ENCODE measurements at places on chromosomes 7 and 10.

DNA sequence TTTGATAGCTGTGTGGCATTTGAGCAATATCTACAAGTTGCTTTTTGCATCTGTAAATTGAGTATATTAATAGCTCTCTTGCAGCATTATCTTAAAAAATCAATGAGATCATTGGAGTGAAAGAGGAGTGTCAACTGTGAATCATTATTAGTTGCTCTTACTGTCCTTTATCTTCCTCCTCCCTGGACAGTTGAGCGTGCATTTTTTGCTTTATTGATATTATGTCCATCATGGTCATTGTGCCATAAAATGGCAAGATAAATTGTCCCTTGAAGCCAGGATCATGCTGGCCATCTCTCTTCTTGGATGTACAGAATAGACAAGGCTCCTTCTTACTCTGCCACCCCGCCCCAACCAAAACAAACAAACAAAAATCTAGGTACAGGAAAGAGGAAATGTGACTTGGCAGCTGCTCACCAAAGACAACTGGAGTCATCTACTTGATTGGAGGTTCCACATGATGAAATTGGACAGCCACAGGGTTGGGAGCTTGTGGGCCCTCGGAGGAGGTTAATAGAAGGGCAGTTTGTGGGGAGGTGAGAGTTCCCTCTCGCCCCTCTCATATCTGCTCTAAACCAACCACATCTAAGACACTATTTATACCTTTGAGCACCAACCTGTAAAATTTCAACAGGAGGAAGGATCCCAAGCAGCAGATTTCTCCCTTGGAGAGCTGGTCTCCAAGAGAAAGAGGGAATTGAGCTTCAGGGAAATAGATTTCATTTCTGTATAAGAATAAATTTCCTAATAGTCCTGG lies 252.7 kb downstream of the SKIDA1 start:
- DNase-seq: no peak

GRCh38 chr10:102453502-102453901 lies 2.2 kb upstream of the C10orf95 start:
- no peak for DNase-seq

DNA sequence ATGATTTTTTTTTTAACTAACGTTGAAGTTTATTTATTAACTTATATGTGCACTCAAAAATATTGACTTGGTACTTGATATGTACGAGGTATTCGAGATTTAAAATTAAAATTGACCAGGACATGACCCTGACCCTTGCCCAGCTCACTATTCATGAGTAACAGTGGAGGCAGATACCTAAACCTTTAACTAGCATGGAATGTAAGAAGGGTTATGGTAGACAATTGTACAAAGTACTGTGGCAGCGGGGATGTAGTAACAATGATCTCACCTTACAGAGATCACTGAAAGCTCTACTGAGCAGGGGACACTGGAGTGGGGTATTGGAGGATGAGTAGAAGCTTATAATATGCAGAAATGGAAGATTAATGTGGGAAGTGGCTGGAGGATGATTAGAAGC lies 60.8 kb downstream of the ADRA2A start:
- no peak for DNase-seq

- DNase-seq: peak; percentile 61
Measured at GRCh38 chr10:75402486-75403143, 1.1 kb upstream of the ZNF503 start.

DNA sequence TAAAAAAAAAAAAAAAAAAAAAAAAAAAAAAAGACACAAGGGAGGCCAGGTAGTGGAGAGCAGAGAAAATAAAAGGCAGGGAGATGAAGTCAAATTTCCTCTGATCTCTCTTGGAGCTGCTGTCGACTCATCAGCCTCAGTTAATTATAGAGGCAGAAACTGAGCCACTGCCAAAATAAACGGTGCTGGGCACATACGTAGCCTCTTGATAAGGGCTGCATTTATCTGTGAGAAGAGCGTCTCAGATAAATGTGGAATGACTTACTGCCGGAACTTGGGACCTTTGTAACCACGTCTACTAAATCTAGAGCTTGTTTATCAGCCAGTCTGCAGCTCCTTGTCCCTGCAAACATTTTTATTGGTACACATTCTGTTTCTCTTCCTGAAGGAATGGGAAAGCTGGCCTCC lies 162.3 kb downstream of the BAMBI start:
- DNase-seq: no peak

DNA sequence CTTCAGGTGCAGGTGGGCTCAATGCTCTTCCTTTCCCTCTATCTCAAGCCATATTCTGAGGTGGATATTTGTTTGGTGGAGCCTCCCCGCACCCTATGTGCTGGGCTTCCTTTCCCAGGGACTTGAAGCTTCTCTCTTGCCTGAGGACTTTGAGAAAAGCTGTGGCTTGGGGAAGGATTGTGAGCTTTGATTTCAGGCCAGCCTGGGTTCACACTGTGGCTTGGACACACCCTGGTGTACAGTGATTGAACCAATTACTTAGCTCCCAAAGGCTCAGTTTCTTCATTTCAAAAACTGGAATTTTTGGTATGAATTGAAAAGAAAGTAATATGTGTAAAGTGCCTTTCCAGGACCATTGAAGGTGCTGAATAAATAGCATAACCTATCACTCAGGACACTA lies 224.5 kb upstream of the GLI3 start:
- DNase-seq: no peak

DNA sequence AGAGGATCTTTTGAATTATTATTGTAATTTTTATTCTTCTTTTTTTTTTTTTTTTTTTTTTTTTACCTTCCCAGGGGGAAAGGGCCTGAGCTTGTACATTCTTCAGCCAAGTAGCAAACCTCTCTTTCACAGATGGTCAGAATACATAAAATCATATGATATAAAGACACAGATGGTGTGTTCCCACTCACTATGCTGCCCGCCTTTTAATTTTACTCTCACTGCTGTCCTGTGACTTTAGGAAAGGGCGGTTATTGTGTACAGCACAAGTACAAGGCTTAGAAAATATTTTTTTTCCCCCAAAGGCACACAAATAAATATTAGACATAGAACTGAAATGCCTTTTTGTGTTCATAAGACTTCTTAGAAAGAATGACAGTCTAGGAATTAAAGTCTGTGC lies 213.6 kb downstream of the RPS24 start:
- no peak for DNase-seq

DNA sequence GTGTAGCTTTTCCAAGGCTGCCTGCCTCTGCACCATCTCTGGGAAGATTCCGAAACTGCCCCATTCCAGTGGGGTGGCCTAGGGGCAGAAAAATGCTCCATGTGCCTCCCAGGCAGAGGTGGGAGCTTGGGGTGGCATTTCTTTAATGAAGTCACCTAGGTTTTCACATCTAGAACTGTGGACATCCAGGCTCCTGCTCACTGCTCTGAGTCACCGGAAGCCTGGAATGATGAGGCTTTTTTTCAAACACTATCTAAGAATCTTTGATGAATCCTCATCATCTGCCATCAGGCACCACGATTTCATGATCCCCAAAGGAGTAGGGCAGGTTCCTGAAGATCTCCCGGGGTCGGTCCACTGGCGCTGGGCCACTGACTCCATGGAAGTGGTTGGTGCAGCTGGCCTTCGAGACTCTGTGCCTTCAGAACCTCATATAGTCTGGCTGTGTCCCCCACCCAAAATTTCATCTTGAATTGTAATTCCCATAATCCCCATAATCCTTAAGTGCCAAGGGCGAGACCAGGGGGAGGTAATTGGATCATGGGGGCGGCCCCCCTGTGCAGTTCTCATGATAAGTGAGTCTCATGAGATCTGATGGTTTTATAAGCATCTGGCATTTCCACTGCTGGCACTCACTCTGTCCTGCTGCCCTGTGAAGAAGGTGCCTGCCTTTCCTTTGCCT lies 37.1 kb downstream of the MTURN start:
- DNase-seq: no peak

GRCh38 chr10:49106451-49106850 lies 8.9 kb downstream of the VSTM4 start:
- DNase-seq: no peak

DNA sequence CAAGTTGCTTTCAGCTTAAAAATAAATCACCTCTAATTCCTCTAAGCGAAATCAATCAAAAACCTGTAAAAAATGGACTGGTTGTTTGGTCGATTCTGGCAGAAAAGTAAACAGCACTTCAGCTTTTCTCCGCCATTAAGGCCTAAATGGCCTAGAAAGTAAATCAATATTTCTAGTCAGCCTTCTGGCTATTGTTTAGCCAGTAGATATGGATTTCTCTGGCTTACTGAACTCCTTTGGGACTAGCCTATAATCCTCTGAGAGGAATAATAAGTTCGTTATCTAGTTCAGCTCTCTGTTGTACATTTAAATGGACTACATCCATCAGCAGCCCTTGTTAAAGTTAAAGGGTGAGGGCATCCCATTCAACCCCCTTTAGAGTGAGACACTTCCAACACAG lies 400.1 kb upstream of the ETV1 start:
- DNase-seq: no peak

GRCh38 chr10:119680050-119680449 lies 28.9 kb downstream of the BAG3 start:
- DNase-seq: no peak

DNA sequence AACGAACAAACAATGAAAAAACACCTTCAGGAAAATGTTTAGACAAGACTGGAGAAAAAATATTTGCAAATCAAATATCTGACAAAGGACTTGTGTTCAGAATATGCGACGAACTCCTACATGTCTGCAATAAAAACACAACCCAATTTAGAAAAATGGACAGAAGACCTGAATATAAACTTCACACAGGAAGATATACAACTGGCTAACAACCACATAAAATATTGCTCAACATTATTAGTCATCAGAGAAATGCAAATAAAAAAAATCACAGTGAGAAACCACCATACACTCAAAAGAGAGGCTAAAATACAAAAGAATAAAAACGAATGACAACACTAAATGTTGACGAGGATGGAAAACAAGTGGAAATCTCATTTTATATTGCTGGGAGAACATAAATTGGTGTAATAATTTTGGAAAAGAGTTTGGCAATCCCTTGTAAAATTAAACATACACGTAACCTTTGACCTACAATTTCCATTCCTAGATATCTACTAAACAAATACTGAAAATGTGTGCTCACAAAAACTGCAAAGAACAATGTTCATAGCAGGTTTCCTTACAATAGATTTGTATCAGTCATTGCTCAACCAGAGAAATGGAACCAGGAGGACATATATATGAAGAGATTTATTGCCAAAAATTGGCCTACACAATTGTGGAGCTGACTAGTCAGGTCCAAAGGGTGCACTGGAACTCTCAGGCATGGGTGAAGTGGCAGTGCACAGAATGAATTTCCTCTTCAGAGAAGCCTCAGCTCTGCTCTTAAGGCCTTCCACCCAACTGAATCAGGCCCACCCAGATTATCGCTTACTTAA lies 82.9 kb upstream of the OGDHL start:
- no peak for DNase-seq

DNA sequence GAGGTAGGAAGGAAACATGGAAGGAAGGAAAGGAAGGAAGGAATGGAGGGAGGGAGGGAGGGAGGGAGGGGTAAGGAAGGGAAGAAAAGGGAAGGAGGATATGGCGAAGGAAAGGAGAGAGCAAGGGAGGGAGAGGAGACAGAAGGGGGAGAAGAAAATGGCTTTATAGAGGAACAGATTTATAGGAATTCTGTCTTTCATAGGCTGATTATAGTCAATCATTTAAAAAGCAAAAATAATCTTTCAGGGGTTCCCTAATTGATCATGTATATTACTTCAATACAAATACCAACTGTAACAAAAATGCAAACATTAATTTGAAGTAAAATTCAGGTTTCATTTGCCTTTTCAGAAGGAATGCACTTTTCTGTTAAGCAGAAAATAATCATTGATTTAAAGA lies 519.1 kb downstream of the MDFIC start:
- no peak for DNase-seq

- DNase-seq: no peak
Measured at GRCh38 chr7:159017741-159018140, 126.9 kb downstream of the VIPR2 start.

GRCh38 chr7:84040355-84040754 lies 154.2 kb downstream of the SEMA3A start:
- DNase-seq: no peak

Data from GM13977 (cell line).